Upper lobe of left lung (tissue), 6 donors: ENCODE measurements at places on chromosomes 1 and 21. TPM values are rescaled to one million over a fixed set of nuclear protein-coding genes. Genes with fewer than 3 reads are reported as not detected.

- H3K27ac ChIP-seq: no peak overlapping the region
- no peaks in the 10 kb centered on the region for H3K4me1 ChIP-seq
- H3K4me3 ChIP-seq: no peak overlapping the region
- H3K27me3 ChIP-seq: no peaks in the 10 kb centered on the region
These were observed 55.4 kb upstream of the LRP8 start for GRCh38 chr1:53383136-53383870.

DNA sequence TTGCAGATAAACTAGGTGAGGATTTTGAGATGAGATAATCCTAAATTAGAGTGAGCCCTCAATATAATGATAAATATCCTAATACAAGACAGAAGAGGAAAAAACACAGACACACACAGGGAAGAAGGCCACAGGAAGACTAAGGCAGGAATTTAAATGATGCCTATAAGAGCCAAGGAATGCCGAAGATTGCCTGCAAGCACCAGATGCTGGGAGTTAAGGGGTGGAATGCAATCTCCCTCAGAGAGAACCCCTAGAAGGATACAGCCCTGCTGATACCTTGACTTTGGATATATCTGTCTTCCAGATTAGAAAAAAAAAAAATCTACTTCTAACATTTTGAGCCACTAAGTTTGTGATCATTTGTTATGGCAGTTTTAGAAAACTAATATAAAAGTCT, 299.7 kb upstream of the PRMT6 start:
- no peak overlapping the region for H3K27ac ChIP-seq
- no peak for DNase-seq
- H3K4me3 ChIP-seq: no peak overlapping the region
- H3K4me1 ChIP-seq: no peaks in the 10 kb centered on the region

DNA sequence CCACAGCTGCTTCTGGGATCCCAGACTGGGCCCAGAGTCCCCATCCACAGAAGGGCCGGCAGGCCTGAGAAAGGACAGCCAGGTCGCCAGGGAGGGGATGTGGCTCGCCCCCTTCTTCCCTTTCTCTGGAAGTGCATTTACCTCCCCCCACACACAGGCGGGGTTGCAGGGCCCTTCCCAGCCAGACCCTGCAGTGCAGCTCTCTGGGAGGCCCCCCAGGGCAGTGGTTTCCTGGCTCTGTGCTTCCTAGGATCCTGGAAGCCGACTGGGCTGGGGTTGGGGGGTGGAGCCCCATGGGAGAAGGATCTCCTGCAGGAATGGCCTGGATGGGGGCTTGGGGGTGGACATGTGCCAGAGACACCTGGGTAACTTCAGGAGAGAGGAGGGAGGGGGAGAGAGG, 4.2 kb upstream of the COL6A1 start:
- H3K27me3 ChIP-seq: peaks cover 10% of the 10 kb centered on the region
- no peak for DNase-seq
- H3K4me1 ChIP-seq: peaks cover 39% of the 10 kb centered on the region
- no peaks in the 10 kb centered on the region for H3K36me3 ChIP-seq

The UBE2U gene
- total RNA-seq: not detected

DNA sequence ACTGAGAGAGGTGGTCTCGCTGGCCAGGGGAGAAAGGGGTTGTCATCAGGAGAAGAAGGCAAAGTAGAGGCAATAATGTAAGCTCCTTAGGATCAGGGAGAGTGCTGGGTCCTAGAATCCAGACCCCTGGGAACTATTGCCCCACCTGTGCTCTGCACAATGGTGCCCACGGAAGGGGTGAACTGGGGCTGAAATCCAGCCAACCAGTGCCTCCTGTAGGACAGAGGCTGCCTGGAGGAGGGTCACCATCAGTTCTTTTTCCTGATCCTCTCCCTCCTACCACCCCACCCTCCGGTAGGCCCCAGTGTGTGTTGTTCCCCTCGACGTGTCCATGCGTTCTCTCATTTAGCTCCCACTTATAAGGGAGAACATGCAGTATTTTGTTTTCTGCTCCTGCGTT, 52.9 kb upstream of the ATP2B4 start:
- H3K27ac ChIP-seq: no peak overlapping the region
- H3K4me1 ChIP-seq: no peaks in the 10 kb centered on the region
- H3K36me3 ChIP-seq: no peaks in the 10 kb centered on the region
- H3K4me3 ChIP-seq: no peak overlapping the region

The ATP1B1 gene
- 171 TPM for total RNA-seq

The INSRR gene
- total RNA-seq: not detected

GRCh38 chr1:48697066-48697707, 79.5 kb downstream of the BEND5 start:
- no peak overlapping the region for H3K27ac ChIP-seq
- no peaks in the 10 kb centered on the region for H3K36me3 ChIP-seq
- no peaks in the 10 kb centered on the region for H3K4me1 ChIP-seq
- H3K4me3 ChIP-seq: no peak overlapping the region

- H3K4me3 ChIP-seq: no peak overlapping the region
- H3K27ac ChIP-seq: no peak overlapping the region
- no peaks in the 10 kb centered on the region for H3K27me3 ChIP-seq
- no peaks in the 10 kb centered on the region for H3K36me3 ChIP-seq
- no peak for DNase-seq
These were observed 36.0 kb upstream of the DISC1 start for GRCh38 chr1:231590453-231591198.

DNA sequence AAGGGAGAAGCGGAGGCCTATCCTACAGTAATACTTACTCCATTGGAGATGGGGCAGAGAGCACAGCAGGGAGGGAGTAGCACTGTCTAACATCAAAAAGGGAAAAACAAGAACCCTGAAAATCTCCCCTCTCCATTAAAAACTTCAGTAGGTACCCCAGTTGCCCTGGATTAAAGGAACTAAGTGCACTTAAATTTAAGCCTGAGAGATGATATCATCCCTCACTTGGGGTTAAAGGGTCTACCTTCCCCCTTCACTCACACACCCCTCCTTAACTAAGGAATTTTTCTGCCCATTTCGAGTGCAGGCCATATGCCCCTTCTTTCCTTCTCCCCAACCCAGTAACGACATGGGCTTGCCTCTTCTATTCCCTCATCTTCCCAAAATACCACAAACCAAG, 3.7 kb upstream of the MTMR11 start:
- H3K4me3 ChIP-seq: no peak overlapping the region
- DNase-seq: no peak
- H3K27ac ChIP-seq: no peak overlapping the region
- H3K36me3 ChIP-seq: peaks cover 16% of the 10 kb centered on the region
- peaks cover 50% of the 10 kb centered on the region for H3K4me1 ChIP-seq

The OR2L5 gene
- total RNA-seq: not detected

DNA sequence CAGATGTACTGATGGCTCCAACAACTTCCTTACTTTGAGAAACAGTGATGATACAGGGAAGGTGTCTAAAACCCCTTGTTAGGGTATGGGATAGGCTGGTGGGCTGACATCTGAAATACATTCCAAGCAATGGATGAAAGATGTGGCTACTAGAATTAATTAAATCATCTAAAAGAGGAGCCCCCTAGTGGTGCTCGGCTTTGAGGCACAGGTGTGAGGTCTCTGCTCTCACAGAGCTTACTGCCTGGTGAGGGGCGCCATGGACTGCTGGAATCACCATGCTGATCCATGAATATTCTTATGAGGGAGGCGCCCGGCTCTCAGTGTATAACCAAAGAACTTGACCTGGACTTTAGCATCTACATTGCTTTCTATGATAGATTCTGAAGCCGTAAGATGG, 48.5 kb downstream of the GNG4 start:
- H3K27ac ChIP-seq: no peak overlapping the region
- DNase-seq: no peak
- no peaks in the 10 kb centered on the region for H3K36me3 ChIP-seq
- no peaks in the 10 kb centered on the region for H3K4me1 ChIP-seq
- no peaks in the 10 kb centered on the region for H3K27me3 ChIP-seq

GRCh38 chr1:221203224-221204054, 324.2 kb downstream of the HLX start:
- no peak for DNase-seq
- H3K27ac ChIP-seq: peak overlapping the region; percentile 18
- H3K27me3 ChIP-seq: no peaks in the 10 kb centered on the region
- no peaks in the 10 kb centered on the region for H3K36me3 ChIP-seq

DNA sequence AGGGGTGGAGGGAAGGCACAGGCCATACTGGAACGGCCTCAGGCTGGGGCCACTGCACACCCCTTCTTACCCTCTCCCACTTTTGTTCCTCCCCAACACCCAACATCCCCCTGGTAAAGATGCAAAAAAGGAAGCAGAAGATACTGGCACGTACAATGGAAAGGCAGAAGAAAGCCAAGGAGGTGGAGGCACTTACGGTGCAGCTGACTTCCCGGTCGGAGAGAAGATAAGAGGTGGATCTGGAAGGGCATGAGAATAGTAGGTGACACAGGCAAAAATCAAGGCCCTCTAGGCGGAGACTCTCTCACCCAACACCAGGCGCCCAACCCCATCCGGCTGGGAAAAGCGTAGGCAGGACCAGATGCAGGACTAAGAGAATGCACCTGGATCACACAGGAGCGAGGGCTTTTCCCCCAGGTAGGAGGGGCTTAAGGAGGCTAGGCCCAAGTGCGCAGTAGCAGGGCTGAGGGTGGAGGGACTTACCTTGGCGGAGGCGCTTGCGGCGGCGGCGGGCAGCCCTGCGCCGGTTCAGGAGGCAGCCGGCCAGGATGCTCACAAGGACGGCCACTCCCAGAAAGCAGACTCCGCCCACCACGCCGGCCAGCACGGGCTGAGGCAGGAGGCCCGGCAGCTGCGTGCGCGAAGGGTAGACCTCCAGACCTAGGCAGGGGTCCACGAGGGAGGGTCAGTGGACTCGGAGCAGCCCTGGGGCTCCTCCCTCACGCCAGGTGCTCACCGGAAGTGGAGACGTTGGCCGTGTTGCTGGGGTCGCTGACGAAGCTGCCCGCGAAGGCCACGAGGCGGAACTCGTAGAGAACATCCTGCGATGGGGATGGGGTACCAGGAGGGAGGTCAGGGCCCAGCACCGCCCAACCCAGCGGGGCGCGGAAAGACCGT, 4.1 kb upstream of the TAGLN2 start:
- no peak overlapping the region for H3K4me3 ChIP-seq
- H3K4me1 ChIP-seq: peaks cover 7% of the 10 kb centered on the region
- H3K27me3 ChIP-seq: no peaks in the 10 kb centered on the region

GRCh38 chr1:73914951-73915350, 283.0 kb downstream of the LRRIQ3 start:
- no peaks in the 10 kb centered on the region for H3K27me3 ChIP-seq
- H3K27ac ChIP-seq: no peak overlapping the region
- H3K36me3 ChIP-seq: no peaks in the 10 kb centered on the region

GRCh38 chr21:37393030-37393429, 26.5 kb downstream of the DYRK1A start:
- H3K4me1 ChIP-seq: peaks cover 27% of the 10 kb centered on the region
- no peaks in the 10 kb centered on the region for H3K27me3 ChIP-seq
- DNase-seq: no peak
- no peaks in the 10 kb centered on the region for H3K36me3 ChIP-seq
- H3K4me3 ChIP-seq: no peak overlapping the region
- no peak overlapping the region for H3K27ac ChIP-seq

GRCh38 chr1:39657923-39658485, 13.9 kb downstream of the NT5C1A start:
- no peak overlapping the region for H3K27ac ChIP-seq
- no peaks in the 10 kb centered on the region for H3K27me3 ChIP-seq
- peaks cover 7% of the 10 kb centered on the region for H3K4me1 ChIP-seq
- no peak overlapping the region for H3K4me3 ChIP-seq
- no peaks in the 10 kb centered on the region for H3K36me3 ChIP-seq
- no peak for DNase-seq

The PRRX1 gene
- 16.6 TPM for total RNA-seq

DNA sequence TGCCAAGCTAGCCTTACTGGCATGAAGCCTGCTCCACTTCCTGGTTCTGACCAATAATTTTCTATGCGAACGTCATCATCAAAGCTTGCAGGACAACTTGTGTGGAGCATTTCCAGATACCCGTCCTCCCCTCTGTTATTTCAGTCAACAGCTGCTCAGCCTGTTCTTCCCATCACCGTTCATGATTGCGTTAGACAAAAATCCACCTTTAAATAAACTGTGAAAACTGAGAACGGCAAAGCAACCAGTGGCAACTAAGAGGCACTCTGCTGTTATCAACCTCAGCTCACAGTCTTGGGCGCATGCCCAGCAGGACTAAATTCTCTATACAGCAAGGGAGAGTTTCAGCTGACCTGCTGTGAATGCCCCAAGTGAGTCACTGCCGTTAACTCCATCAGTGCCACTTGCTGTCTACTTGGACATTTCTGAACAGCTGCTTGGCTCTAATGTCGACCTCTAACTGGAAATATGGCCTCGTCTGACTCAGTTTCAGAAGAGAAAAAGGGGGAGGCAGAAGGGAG, 207.4 kb upstream of the RUNX1 start:
- no peaks in the 10 kb centered on the region for H3K4me1 ChIP-seq
- H3K36me3 ChIP-seq: no peaks in the 10 kb centered on the region
- peak; percentile 91 for DNase-seq

- no peak overlapping the region for H3K4me3 ChIP-seq
- no peaks in the 10 kb centered on the region for H3K27me3 ChIP-seq
- DNase-seq: no peak
These were observed 30.8 kb upstream of the PTGFRN start for GRCh38 chr1:116878804-116879477.

DNA sequence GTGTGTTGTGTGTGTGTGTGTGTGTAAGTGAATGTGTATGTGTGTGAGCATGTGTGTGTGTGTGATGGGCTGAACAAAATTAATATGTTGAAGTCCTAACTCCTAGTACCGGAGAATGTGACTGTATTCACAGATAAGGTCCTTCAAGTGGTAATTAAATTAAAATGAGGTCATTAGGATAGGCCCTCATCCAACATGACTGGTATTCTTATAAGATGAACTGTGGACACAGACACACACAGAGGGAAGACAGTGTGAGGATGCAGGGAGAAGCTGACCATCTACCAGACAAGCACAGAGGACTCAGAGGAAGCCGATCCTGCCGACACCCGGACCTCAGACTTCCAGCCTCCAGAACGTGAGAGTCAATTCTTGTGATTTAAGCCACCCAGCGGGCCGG, 91.2 kb upstream of the PGBD5 start:
- H3K36me3 ChIP-seq: no peaks in the 10 kb centered on the region
- no peak overlapping the region for H3K27ac ChIP-seq
- DNase-seq: no peak
- no peaks in the 10 kb centered on the region for H3K4me1 ChIP-seq
- no peaks in the 10 kb centered on the region for H3K27me3 ChIP-seq

- no peak for DNase-seq
- no peak overlapping the region for H3K27ac ChIP-seq
- peaks cover 35% of the 10 kb centered on the region for H3K4me1 ChIP-seq
- no peaks in the 10 kb centered on the region for H3K27me3 ChIP-seq
- H3K36me3 ChIP-seq: no peaks in the 10 kb centered on the region
These were observed 409 bp upstream of the HIVEP3 start for GRCh38 chr1:41919131-41919530.

The TFF2 gene
- not detected for total RNA-seq

GRCh38 chr1:158146739-158147138, 34.0 kb upstream of the CD1D start:
- H3K27me3 ChIP-seq: no peaks in the 10 kb centered on the region
- no peak for DNase-seq
- no peaks in the 10 kb centered on the region for H3K36me3 ChIP-seq

The S100A7 gene
- not detected for total RNA-seq
